Uterus (tissue), 4 donors: ENCODE measurements at places on chromosomes 3 and 15. TPM values are rescaled to one million over a fixed set of nuclear protein-coding genes. Genes with fewer than 3 reads are reported as not detected.

GRCh38 chr15:95131131-95131556 is 899.8 kb downstream of the MCTP2 start:
- no peaks in the 10 kb centered on the region for H3K4me1 ChIP-seq
- H3K4me3 ChIP-seq = no peak overlapping the region
- H3K36me3 ChIP-seq = no peaks in the 10 kb centered on the region
- no peaks in the 10 kb centered on the region for H3K27me3 ChIP-seq
- H3K27ac ChIP-seq = no peak overlapping the region

GRCh38 chr3:96991800-96992365 is 177.5 kb downstream of the EPHA6 start:
- DNase-seq = no peak
- no peaks in the 10 kb centered on the region for H3K27me3 ChIP-seq
- no peak overlapping the region for H3K4me3 ChIP-seq
- no peak overlapping the region for H3K27ac ChIP-seq
- H3K4me1 ChIP-seq = no peaks in the 10 kb centered on the region

DNA sequence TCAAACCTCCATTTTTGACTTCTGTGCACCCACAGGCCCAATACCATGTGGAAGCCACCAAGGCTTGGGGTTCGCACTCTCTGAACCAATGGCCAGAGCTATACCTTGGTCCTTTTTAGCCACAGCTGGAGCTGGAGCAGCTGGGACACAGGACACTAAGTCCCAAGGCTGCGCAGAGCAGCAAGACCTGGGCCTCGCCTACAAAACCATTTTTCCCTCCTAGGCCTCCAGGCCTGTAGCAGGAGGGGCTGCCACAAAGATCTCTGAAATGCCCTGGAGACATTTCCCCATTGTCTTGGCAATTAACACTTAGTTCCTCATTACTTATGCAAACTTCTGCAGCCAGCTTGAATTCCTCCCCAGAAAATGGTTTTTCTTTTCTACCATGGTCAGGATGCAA is 81.3 kb downstream of the ZMAT3 start:
- no peak overlapping the region for H3K4me3 ChIP-seq
- no peaks in the 10 kb centered on the region for H3K4me1 ChIP-seq
- no peak overlapping the region for H3K27ac ChIP-seq
- no peaks in the 10 kb centered on the region for H3K36me3 ChIP-seq

DNA sequence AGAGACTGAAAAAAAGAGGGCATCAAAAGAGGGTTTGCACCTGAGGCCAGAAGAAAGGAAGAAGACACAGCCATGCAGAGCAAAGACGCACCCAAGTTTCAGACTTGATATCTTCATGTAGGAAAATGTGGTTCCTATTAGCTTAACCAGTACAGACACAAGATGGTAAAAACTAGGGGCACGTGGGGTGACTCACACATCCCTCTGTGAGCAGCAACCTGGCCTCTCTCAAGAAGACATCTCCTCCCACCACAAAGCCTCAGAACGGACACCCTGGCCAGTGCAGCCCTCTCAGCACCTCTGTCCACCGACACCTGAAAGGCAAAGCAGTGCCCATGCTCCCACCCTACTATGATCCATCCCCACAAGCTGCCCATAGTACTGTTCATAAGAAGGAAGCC is 33.3 kb downstream of the GLB1 start:
- no peaks in the 10 kb centered on the region for H3K36me3 ChIP-seq
- H3K27ac ChIP-seq = no peak overlapping the region
- no peaks in the 10 kb centered on the region for H3K27me3 ChIP-seq
- H3K4me3 ChIP-seq = no peak overlapping the region
- H3K4me1 ChIP-seq = no peaks in the 10 kb centered on the region
- DNase-seq = no peak

GRCh38 chr3:41202834-41203345 is 3.6 kb downstream of the CTNNB1 start:
- no peaks in the 10 kb centered on the region for H3K4me1 ChIP-seq
- peak overlapping the region; percentile 99 for H3K27ac ChIP-seq
- H3K4me3 ChIP-seq = peak overlapping the region; percentile 95
- no peak for DNase-seq
- H3K27me3 ChIP-seq = no peaks in the 10 kb centered on the region

DNA sequence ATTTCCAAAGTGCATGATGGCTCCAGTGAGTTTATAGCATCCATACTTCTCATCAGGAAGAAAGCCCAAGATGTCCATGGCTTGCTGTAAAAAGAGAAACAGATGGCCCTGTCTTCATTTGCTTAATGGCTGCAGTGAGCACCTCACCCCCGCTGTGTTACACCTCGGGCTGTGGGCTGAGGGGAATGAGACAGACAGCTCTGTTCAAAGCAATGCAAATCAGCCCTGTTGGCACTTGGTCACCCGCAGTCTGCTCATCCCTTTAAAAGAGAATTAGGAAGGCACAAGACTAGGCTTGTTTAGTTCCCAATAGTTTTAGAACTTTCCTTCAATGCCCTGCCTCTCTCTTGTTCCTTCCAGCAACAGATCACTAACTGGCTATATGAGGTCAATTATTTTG is 25.2 kb downstream of the MYH15 start:
- H3K36me3 ChIP-seq = no peaks in the 10 kb centered on the region
- H3K27ac ChIP-seq = no peak overlapping the region
- H3K4me1 ChIP-seq = no peaks in the 10 kb centered on the region
- no peak overlapping the region for H3K4me3 ChIP-seq
- no peak for DNase-seq

DNA sequence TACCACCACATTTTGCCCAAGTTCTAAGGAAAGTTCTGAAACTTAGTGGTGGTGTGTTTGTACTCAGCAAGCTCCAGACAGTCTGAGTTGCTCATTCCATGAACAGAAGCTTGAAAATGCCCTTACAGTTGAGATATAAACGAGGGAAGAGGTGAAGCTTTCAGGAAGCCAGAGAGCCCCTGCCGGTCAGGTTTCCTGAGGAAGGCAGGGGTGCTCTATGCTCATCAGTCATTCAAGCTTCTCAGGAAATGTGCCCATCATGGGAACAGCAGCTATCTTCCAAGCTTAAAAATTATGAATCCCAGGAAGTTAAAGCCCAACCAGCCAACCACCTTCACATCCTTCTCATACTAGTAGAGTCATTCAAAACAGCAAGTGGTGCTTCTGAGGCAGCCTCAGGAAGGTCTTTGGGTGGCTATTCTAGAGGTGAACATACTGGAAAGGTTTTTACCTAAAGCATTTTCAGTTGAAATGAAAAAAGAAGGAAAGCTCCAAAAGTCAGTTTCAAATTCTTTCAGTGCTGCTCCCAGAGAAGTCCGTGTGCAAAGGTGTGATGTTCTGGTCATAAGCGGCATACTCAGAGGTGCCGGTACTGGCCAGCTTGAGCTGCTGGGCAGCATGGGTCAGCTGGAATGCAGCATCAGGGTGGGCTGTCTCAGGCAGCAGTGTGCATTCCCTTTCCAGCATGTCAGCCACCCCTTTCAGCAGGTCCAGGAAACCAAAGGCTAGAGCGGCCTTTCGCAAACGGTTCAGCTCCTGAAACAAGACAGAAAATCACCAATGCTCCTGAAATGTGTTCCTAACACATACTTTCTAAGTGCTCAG is 31.8 kb downstream of the INTS14 start:
- H3K27me3 ChIP-seq = no peaks in the 10 kb centered on the region
- DNase-seq = no peak
- H3K36me3 ChIP-seq = no peaks in the 10 kb centered on the region
- no peak overlapping the region for H3K4me3 ChIP-seq
- H3K27ac ChIP-seq = no peak overlapping the region
- no peaks in the 10 kb centered on the region for H3K4me1 ChIP-seq

GRCh38 chr15:40066589-40066988 is 27.6 kb upstream of the SRP14 start:
- DNase-seq = no peak
- H3K36me3 ChIP-seq = no peaks in the 10 kb centered on the region
- H3K4me1 ChIP-seq = peaks cover 11% of the 10 kb centered on the region
- no peak overlapping the region for H3K27ac ChIP-seq
- no peaks in the 10 kb centered on the region for H3K27me3 ChIP-seq

DNA sequence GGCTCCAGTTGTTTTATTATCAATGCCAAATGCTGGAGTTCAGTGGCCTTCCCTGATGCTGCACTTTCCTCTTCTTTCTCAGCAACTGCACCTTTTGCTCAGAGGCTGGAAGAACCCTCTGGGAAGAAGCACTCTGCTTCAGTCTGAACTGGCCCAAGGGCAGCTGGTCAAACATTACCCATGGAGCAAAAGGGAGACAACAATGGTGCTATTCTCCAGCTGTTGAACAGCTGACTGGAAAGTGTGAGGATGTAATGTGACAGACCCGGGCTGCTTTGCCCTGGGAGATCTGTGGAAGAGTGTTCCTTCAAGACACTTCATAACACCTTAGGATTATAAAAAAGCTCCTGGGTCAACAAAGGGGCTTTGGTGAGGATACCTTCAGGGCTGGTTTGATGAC is 84.9 kb downstream of the EPHB1 start:
- H3K4me1 ChIP-seq = no peaks in the 10 kb centered on the region
- DNase-seq = no peak
- no peaks in the 10 kb centered on the region for H3K36me3 ChIP-seq
- H3K27me3 ChIP-seq = no peaks in the 10 kb centered on the region
- H3K4me3 ChIP-seq = no peak overlapping the region
- no peak overlapping the region for H3K27ac ChIP-seq

DNA sequence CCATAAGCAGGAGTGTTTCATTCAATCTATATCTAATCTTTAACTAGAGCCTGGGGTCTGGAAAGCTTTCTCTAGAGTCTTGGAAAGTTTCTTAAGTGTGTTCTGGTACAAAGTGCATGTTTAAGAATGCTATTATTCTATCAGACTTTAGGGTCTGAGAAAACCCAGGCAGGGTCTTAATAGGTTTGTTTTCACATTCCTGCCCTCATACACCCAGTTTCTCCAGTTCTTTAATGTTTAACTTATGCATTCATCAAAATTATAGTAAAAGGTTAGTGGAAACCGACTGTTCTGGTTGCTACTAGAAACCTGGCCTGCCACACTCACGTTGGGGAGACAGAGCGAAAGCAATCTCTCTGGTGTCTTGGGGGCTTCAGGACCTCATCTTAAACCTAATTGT is 102.9 kb upstream of the WDR72 start:
- H3K4me1 ChIP-seq = no peaks in the 10 kb centered on the region
- H3K36me3 ChIP-seq = no peaks in the 10 kb centered on the region
- DNase-seq = no peak
- H3K27me3 ChIP-seq = no peaks in the 10 kb centered on the region

DNA sequence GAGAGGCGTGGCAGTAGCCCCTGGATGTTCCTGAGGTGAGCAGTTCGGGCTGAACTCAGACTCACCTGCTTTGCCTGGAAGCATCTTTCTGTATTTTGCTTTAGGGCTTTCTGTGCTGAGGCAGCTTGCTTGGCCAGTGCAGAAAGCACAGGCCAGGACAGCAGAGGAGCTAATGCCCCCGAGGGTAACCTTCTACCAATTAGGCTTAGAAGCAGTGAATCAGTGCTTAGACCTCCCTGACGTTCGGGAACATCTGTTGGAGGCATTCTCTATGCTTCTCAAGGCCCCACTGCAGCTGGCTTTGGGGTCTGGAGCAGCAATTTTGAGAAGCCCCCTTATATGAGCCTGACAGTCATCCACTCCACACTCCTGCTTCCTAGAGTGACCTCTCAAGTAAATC is 350.7 kb upstream of the PROK2 start:
- no peaks in the 10 kb centered on the region for H3K36me3 ChIP-seq
- no peaks in the 10 kb centered on the region for H3K4me1 ChIP-seq
- H3K27me3 ChIP-seq = no peaks in the 10 kb centered on the region
- H3K27ac ChIP-seq = no peak overlapping the region
- no peak overlapping the region for H3K4me3 ChIP-seq

- no peak for DNase-seq
- H3K27ac ChIP-seq = peak overlapping the region; percentile 75
- H3K36me3 ChIP-seq = no peaks in the 10 kb centered on the region
- H3K4me3 ChIP-seq = peak overlapping the region; percentile 44
Observed at GRCh38 chr15:43518197-43518761, 871 bp downstream of the MAP1A start.

The PIGZ gene
- total RNA-seq = 1.4 TPM

DNA sequence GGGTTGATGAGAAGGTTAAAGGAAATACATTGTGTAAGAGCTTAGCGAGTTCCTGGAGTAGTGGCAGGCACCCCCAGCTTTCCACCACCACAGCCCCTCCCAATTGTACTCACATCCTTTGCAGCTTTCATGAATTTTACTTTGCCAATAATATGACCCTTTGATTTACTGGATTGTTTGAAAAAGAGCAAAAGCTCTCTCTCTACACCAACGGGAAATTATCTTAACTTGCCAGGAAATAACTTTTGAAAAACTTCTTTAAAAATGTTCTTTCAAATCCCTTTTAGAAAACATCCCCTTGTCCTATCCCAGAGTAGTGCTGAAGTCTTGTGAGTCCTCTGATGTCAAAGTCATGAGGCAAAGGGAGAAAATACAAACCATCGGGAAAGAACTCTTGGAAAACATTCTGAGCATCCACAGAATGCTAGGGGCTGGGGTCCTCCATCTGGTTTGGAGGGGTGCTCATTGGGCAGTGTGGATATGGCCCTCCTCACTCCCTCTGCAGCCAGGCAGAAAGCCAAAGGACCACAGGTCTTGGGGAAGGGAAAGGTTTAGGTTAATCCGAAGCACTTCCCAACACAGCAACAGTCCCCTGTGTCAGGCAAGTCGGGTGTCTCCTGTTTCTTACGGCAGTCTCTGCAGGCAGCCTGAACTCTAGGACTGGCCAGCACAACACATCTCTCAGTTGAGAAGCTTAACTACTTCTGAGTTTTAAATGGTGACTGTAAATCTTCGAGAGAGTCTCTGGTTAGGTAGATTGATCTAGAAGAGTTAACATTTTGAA is 36.5 kb downstream of the BOC start:
- DNase-seq = peak; percentile 68
- no peaks in the 10 kb centered on the region for H3K27me3 ChIP-seq
- H3K4me1 ChIP-seq = peaks cover 27% of the 10 kb centered on the region

DNA sequence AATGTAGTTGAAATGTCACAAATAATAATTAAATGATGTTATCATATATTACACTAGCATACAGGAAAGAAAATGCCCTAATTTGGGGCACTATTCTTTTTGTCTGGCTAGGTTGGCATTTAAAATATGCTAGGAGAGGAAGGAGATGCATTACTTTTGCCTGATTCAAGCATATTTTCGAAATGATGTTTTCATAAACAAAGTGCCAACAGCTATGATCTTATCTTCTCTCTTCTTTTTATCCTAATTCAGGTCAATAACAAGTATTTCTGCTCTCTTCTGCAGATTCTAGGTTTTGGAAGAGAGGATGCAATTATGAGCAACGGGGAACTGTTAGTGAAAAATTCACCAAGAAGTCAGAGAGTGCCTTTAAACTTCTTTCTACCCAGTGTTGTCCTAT is 55.8 kb upstream of the NR2F2 start:
- no peak overlapping the region for H3K27ac ChIP-seq
- DNase-seq = no peak
- no peaks in the 10 kb centered on the region for H3K36me3 ChIP-seq
- no peak overlapping the region for H3K4me3 ChIP-seq
- no peaks in the 10 kb centered on the region for H3K27me3 ChIP-seq
